ENCODE measurements at places on chromosomes 13 and 19. TPM values are rescaled to one million over a fixed set of nuclear protein-coding genes. Genes with fewer than 3 reads are reported as not detected.

- no peaks in the 10 kb centered on the region for H3K27me3 ChIP-seq
- DNase-seq = no peak
- no peak overlapping the region for H3K27ac ChIP-seq
- no peaks in the 10 kb centered on the region for H3K36me3 ChIP-seq
- no peak overlapping the region for H3K4me3 ChIP-seq
These were observed 2.2 kb downstream of the NDFIP2 start for GRCh38 chr13:79483086-79483706.

Gene STOML3
- not detected for total RNA-seq

DNA sequence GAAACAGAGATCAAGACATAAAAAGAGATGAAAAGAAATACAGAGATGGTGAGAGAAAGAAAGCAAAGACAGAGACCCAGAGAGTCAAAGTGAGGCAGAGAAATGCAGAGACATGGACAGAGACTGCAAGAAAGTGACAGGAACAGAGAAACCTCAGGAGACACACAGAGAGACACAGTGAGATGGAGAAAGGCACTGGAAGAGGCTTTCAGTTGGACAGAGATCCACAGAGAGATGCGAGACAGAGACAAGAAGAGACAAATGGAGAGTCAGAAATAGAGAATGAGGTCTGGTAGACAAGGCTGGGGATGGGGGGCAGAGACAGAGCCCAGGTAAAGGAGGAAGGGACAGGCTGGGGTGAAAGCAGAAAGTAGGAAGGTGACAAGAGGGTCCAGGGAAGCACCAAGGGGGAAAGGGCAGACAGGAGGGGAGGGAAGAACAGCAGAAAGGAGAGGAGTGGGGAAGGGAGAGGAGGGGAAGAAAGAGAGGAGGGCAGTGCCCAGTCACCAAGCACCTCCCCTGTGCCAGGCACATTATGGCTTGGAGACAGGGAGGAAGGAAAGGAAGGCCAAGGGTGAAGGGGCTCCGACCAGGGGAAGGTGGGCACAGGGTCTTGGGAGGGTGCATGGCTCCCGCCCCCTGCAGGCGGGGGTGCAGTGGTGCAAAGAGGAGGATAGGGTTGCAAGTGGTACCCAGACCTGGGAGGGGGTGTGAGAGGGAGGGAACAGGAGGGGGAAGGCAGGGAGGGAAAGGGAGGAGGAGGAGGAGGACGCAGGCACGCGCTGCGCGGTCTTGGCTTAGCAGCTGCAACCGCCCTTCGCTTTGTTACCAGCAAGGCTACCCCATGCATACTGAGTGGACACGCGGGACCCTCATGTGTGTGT is 38.4 kb downstream of the DEDD2 start:
- no peak overlapping the region for H3K4me3 ChIP-seq
- no peaks in the 10 kb centered on the region for H3K36me3 ChIP-seq
- no peak overlapping the region for H3K27ac ChIP-seq
- H3K4me1 ChIP-seq = peaks cover 14% of the 10 kb centered on the region
- peaks cover 10% of the 10 kb centered on the region for H3K27me3 ChIP-seq

GRCh38 chr19:6412447-6413091 is 12.0 kb downstream of the KHSRP start:
- H3K27ac ChIP-seq = no peak overlapping the region
- no peak overlapping the region for H3K4me3 ChIP-seq
- no peak for DNase-seq
- peaks cover 37% of the 10 kb centered on the region for H3K36me3 ChIP-seq

DNA sequence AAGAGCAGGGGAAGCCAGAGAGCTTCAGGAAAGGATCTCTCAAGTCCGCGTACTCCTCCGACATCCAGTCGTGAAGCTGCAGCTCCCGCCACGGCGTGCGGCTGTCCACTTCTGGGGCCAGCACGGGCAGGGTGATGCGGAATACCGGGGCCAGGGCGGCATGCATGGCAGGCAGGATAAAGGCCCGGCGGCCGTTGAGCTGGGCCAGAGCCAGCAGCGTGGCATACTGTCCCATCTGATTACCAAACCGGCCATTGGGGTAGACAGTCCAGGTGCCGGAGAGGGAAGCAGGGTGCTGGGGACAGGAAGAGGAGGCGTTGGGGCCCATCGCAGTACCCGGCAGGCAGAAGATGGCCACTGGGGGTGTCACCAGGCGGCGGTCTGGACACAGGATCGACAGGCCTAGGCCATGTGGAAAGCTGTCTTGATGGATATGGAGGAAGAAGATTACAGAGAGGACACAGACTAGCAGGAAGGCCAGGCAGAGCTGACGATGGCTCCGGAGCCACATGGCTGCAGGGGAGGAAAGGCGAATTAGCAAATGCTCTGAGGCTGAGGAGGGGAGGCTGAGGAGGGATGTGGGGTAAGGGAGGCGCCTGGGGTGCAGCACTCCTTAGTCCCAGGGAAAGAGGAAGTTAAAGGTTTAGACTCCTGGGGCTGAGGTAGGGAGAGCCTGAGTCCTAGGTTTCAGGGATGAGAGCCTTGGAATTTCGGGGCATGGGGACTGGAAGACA is 1.5 kb downstream of the FUT1 start:
- H3K36me3 ChIP-seq = no peaks in the 10 kb centered on the region
- no peak for DNase-seq
- no peak overlapping the region for H3K4me3 ChIP-seq
- H3K27me3 ChIP-seq = no peaks in the 10 kb centered on the region
- peaks cover 3% of the 10 kb centered on the region for H3K4me1 ChIP-seq
- no peak overlapping the region for H3K27ac ChIP-seq

All from ascending aorta (tissue), 2 donors.